ENCODE measurements at places on chromosomes 5 and 9.

GRCh38 chr9:121718084-121718483 is 66.7 kb downstream of the DAB2IP start:
- DNase-seq: no peak

GRCh38 chr5:173103411-173103810 is 40.9 kb upstream of the BNIP1 start:
- DNase-seq: no peak

DNA sequence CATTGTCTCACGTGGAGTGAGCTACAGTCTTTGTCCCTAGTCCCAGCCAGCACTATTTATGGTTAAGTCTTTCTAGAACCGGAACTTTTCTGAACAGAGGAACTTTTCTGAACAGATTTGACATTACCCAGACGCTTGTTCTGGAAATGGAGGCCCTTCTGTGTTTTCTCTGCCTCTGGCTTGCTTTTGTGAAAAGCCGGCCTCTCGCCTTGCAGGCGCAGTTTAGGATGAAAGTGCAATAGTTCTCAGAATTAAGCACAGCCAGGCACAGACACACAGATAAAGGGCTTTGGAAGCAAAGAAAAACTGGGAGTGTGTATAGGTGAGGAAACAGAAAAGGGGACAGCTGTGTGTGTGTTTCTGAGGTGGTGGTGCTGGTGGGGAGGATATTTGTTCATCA is 5.9 kb downstream of the GDNF start:
- DNase-seq: no peak

GRCh38 chr5:147349241-147349640 is 114.4 kb downstream of the STK32A start:
- DNase-seq: no peak

DNA sequence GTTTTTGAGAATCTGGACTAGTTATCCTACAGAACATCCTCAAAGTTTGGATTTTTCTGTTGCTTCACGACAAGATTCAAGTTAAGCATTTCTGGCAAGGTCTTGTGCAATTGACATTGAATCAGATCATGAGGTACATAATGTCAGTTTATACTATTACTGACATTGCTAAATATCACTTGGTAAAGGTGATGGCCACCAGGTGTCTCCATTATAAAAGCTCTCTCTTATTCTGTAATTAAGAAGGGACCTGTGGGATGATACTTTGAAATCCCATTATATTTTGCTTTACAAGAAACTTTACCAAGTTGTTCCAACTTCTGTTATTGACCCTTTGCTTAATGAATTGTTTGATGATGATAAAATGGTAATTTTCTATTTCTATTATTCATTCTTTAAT is 131.0 kb upstream of the ASTN2 start:
- no peak for DNase-seq

- no peak for DNase-seq
Measured at GRCh38 chr5:92566113-92566786, 1014.8 kb downstream of the NR2F1-AS1 start.

GRCh38 chr5:149881874-149882273 is 62.7 kb downstream of the PDE6A start:
- DNase-seq: no peak

DNA sequence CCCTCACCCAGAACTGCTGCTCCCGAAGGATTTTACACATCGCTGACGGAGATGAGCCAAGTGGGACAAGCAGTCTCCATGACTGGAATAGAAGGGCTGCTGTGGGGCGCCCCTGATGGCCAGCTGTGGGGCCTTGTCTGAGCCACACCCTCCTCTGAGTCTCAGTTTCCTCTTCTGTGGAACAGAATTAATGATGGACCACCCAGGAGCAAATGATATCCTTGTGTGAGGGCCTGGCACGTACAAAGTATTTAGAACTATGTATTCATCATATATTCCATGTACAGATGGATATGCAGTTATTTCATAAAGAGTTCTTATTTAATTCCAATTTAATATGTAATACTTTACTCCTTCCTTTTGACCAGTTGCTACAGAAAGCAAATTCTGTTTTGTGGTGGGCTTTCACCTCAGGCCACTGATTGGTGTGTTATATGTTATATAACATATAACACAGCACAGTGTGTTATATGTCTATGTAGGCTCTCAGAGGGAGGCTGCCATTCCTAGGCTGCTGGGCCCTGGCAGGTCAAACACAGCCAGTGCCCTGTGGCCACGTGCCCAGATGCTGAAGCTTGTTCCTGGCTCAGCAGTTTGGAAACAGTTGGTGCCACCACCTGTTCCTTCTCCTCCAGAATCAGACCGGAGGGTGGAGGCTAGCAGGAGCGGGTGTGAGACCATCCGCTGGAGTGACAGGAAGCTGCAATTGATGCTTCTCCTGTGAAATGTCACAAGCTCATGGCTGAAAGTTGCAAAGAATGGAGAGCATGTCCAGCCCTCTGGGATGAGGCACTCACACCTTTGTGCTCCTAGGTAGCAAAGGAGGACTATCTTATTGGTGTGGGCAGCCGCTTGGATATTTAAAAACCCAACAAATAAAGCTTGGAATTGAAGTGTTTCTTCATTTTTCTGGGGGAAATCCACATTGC is 4.4 kb upstream of the FGD3 start:
- no peak for DNase-seq

DNA sequence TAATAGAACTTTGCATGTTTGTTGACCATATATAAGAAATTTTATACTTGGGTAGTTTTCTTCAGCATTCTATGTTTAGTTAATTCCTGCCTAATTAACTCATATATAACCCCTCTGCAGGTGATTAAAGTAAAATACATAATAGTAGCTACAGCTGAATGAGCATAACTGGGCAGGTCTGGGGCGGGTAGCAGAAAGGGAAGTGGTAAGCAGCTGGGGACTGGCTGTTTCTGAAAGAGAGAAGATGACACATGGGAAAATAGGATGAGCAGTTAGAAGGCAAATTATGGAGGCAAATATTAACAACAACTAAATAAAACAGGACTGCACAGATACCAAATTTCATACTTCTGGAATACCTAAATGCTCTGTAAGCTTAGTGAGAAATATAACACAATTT is 128.1 kb downstream of the CPLANE1 start:
- no peak for DNase-seq

GRCh38 chr9:23307731-23308513 is 518.1 kb downstream of the ELAVL2 start:
- no peak for DNase-seq

DNA sequence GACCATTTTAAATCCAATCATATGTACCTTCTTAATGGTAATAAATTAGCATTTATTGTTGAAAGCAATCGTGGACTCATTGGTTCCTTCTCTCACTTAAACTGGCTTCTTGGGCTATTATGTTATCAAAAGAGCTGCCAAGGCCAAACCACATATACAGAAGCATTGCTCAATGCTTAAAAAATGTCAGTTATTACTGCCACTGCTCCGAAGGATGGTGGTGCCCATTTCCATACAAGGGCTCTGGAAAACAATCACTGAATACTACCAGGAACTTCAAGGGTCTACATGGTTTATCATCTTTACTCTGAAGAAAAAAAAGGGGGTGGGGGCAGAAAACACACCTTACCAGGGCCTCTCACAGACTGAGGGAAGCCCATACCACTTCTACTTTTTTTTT is 104.3 kb downstream of the GNAQ start:
- DNase-seq: no peak

DNA sequence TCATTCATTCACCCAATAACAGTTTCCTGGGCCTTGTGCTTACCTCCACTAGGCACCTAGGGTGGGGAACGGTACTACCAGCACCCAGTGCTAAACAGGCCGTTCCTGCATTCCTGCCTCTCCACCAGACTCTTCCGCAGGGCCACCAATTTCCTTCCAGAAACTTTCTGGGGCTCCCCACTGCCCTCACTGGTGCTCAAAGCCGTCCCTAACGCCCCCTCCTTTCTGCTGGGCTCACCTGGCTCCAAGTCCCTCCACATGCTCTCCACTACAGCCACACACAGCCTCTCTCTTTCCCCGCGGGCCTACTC is 1.4 kb downstream of the PHF19 start:
- DNase-seq: no peak

- no peak for DNase-seq
Measured at GRCh38 chr5:38582975-38583319, 26.5 kb upstream of the LIFR start.

GRCh38 chr9:89721971-89722530 is 117.2 kb downstream of the GADD45G start:
- no peak for DNase-seq

All from NCI-H187 (cell line).